ENCODE measurements at places on chromosomes 1 and 21. TPM values are rescaled to one million over a fixed set of nuclear protein-coding genes. Genes with fewer than 3 reads are reported as not detected.

DNA sequence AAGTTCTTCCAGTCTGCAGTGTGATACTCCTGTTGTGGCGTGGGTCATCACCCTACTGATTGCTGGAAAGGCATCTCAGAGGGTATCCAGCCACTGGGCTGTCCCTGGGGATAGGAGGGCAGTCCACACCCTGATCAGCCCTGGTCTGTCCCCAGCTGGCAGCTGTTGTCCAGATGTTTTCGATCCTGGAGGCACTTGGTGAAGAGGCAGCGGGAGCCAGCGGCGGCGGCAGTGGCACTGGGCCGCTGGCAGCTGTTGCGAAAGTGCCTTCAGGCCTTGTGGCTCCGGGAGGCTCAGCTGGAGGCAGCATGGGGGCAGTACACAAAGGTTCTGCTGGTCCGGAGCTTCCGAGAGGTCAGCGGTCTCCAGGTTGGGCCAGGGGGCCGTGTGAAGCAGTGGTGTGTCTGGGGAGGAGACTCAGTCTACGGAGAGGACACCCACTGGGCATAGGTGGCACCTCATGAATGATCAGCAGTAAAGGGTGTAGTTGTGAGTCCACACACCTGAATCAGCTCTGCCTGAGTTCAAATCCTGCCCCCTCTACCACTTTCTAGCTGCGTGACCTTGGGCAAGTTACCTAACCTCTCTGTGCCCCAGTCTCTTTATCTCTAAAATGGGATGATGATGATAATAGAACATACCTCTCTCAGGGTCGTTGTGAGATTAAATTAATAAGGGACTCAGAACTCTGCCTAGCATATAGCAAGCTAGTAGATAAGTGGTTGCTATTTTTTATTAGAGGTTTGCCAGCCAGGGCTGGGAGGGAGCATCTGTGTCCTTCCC lies 6.1 kb downstream of the C1orf167 start:
- no peak for DNase-seq

DNA sequence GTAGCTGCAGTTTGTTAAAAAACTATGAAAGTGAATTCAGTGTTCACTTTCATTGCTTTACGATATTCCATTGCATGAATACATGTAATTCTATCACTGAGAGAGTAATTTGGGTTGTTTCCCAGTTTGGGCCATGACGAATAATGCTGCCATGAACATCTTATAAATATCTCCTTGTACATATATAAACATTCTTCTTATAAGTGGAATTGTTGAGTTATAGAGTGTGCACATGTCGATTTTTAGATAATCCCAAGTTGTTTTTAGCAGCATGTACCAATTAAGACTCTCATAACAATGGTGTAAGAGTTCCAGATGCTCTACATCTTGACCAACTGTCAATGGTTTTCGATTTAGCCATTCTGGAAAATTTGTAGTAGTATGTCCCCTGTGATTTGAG lies 40.9 kb downstream of the ALG6 start:
- DNase-seq: no peak

- DNase-seq: no peak
These were observed 77.9 kb downstream of the POFUT2 start for GRCh38 chr21:45209685-45210284.

GRCh38 chr1:221877311-221877710 lies 135.4 kb upstream of the DUSP10 start:
- no peak for DNase-seq

- DNase-seq: peak; percentile 9
These were observed 5.5 kb upstream of the RGS21 start for GRCh38 chr1:192311281-192311680.

GRCh38 chr21:17542371-17543011 lies 29.6 kb downstream of the CXADR start:
- DNase-seq: peak; percentile 8

DNA sequence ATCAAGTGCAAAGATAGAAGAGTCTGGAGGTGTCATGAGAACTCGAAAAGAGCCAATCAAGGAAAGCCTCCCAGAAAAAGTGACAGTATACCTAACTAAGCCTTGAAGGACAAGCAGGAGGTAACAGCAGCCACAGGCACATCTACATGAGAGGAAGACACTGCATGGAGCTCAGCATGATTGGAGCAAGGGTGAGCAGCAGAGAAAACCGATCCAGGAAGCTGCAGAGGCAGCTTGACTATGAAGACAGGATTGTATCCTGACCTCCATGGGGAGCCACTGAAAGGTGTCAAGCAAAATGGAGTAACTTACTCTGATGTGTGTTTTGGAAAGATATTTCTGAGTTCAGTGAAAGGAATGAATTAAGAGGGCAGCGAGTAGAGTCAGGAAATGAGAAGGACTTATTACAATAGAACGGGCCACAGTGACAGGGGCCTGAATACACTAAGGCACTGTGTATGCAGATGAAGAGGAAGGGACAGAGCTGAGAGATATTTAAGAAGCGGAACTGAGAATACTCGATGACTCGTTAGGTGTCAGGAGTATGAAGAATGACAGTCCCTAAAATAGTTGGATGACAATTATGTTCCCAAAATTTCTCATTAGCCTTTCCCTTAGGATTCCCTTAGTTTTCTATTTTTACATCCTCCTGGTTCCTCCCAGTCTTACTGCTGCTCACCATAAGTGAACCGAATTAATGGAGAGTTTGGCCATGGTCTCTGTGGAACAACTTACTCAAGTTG lies 139.3 kb upstream of the NFIA start:
- DNase-seq: no peak

- peak; percentile 75 for DNase-seq
These were observed 55.3 kb downstream of the CDC7 start for GRCh38 chr1:91555821-91556531.

DNA sequence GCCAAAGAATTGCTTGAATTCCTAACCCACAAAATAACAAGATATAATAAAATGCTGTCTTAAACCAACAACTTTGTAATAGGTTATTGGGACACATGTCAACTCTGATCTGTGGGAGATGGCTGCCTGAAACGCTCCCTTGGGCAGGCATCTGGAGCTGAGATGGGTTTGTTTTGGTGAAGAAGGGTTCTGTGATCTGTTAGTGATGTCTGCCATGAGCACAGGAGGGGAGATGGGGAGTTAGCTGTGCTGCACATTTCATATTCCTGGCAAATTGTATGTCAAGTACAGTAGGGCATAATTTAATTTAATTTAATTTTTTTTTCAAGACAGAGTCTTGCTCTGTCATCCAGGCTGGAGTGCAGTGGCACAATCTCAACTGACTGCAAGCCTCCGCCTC lies 34.2 kb upstream of the IFNLR1 start:
- DNase-seq: no peak

DNA sequence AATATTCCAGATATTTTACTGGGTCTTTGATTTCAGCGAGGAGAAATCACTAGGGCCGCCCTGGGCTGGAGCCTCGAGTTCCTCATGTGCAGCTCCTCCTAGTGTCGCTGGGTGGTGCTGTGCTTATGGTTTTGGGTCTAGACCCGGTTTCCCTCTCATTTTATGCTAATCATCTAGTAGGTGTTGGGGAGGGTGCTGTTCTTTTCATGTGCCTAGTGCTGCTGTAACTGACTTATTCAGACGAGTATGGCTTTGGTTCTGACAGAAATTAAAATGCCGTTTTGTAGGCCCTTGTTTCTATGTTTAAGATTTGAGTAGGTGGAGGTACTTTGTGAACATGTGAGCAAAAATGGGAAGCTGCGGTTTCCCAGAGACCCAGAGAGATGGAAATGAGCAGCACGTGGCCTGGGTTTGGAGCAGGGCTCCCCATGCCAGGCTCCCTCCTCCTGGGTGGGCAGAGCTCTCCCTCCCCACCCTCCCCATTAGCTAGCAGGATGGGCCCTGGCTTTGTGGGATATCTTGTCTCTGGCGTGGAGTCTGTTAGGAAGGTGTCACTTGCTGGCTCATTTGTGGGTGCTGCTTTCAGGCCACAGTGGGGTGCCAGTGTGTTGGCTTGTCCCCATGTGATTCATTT lies 74.0 kb upstream of the GPR88 start:
- DNase-seq: peak; percentile 63

DNA sequence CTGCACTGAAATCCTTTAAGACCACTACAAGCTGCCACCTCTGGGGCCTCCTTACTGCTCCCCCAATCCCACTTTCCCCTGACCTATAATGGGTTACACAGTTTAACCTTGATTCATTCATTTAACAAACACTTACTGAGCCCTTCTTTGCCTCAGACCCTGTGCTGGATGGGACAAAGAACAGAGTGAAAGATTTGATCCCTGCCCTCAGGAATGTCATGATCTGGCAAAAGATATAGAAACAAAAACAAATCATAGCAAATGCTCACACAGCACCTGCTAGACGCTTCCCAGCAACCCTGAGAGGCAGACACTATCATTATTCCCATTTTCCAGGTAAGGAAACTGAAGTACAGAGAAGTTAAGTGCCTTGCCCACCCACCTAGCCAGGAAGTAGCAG lies 7.0 kb upstream of the AUNIP start:
- no peak for DNase-seq

- no peak for DNase-seq
These were observed 1.1 kb upstream of the SLC2A5 start for GRCh38 chr1:9070486-9070885.

GRCh38 chr21:46424621-46425020 lies 34.1 kb upstream of the DIP2A start:
- DNase-seq: no peak

- DNase-seq: no peak
These were observed 34.7 kb upstream of the KHDRBS1 start for GRCh38 chr1:31978843-31979400.

DNA sequence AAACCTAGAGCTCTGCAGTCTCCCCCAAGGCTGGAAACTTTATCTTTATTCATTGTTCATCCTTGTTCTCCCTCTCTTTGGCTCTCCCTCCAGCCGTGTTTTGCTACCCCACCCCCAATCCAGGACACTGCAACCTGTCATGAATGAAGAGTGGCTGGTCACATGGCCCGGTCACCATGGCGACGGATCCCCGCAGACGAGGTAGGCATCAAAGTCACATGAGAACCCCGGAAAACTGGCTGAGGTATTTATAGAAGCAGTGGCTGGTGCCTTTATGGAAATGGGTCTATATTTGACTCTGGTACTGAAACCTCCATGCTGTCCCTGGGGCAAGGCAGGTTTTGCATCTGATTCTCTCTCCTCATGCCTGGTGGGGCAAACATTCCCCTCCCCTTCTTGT lies 13.4 kb upstream of the SLC6A17 start:
- DNase-seq: peak; percentile 29

DNA sequence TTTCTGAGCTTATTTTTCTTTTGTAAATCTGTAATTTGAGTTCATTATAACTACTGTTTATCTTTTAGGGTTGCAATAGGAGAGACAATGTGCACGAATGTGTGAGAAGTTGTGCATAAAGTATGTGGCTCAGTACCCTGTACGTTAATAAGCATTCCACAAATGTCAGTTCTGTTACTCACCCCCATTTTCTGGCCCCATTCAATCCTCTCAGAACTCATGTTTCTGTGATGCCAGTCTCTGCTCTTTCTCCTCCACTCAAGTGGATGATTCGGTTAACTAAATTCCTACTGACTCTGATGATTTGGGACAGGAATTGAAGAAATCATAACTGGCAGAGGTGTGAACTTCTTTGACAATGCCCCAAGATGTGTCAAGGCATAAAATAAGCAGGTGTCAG lies 10.2 kb upstream of the DMRTB1 start:
- peak; percentile 90 for DNase-seq

GRCh38 chr1:181807251-181807650 lies 254.3 kb downstream of the ZNF648 start:
- no peak for DNase-seq

GRCh38 chr1:163072658-163073057 lies 3.5 kb downstream of the RGS4 start:
- peak; percentile 83 for DNase-seq

- no peak for DNase-seq
These were observed 2.6 kb downstream of the IKBKE start for GRCh38 chr1:206472886-206473285.

DNA sequence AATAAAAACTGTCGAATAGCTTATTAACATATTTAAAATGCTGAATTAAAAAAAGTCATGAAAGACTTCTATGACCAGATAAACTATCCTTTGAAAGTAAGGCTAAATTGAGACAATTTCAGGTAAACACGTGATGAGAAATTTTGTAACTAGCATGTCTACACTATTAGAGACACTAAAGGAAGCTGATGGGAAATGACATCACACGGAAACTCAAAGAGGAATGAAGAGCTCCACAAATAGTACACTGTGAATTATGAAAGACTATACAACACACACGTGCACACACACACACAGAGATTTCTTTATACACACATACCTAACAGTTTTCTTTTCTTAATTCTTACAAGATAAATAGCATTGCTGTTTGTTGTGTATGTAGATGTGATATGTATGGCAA lies 70.9 kb upstream of the PLA2G4A start:
- DNase-seq: no peak

GRCh38 chr1:221164951-221165838 lies 286.0 kb downstream of the HLX start:
- DNase-seq: no peak

- peak; percentile 61 for DNase-seq
These were observed 4.2 kb downstream of the POMGNT1 start for GRCh38 chr1:46193984-46194570.

- DNase-seq: no peak
These were observed 393.0 kb downstream of the LRRIQ3 start for GRCh38 chr1:73804935-73805334.

DNA sequence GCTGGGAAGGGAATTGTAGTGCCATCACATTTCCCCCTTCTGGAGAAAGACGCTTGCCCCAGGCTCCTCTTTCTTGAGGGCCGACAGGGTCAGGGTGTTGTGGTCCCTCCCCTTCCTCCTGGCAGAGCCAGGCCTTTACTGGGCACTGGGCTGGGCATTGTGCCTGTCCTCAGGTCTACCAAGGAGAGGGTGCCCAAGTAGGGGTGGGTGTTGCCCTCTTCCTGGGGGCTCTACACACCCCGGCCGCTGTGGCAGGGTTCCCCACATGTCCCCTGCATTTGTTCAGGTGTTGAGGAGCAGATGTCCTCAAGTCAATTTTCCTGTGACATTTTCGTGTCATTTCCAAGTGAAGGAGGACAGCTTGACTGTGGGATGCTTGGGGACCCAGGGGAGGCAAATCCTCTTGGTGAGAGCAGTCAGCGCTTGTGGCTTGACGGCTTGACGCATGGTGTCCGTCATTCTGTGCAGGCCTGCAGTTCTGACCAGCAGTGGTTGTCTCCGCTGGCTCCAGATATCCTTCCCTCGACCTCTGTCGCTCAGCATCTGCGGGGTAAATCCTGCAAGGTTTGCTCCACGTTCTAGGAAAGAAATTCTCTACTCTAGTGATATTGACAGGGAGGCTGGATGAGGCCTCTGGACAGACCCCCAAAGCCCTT lies 181.9 kb upstream of the VAMP3 start:
- DNase-seq: no peak

The AIM2 gene
- total RNA-seq: not detected

The CCDC27 gene
- total RNA-seq: not detected

The NLRP3 gene
- total RNA-seq: 9.2 TPM

The FOXD3 gene
- total RNA-seq: 0.20 TPM

The B3GALT6 gene
- total RNA-seq: 30.1 TPM

The MANEAL gene
- total RNA-seq: 7.2 TPM

The PLPPR5 gene
- total RNA-seq: not detected

The TEKT2 gene
- not detected for total RNA-seq
